ENCODE measurements at places on chromosomes 3 and 15. TPM values are rescaled to one million over a fixed set of nuclear protein-coding genes. Genes with fewer than 3 reads are reported as not detected.
A peak's percentile ranks its signal among the peaks of the same experiment; 100 is the strongest.

ZNF502 gene
- total RNA-seq = 1.5 TPM

BOC gene
- total RNA-seq = 0.66 TPM

RAB6B gene
- total RNA-seq = 0.19 TPM

DUOX1 gene
- total RNA-seq = 0.06 TPM

DNAJA4 gene
- total RNA-seq = 49.9 TPM

C3orf22 gene
- not detected for total RNA-seq

NRG4 gene
- total RNA-seq = not detected

PATL2 gene
- 38.5 TPM for total RNA-seq

SLITRK3 gene
- not detected for total RNA-seq

SCN5A gene
- total RNA-seq = 0.35 TPM

SPESP1 gene
- 1.1 TPM for total RNA-seq

DNA sequence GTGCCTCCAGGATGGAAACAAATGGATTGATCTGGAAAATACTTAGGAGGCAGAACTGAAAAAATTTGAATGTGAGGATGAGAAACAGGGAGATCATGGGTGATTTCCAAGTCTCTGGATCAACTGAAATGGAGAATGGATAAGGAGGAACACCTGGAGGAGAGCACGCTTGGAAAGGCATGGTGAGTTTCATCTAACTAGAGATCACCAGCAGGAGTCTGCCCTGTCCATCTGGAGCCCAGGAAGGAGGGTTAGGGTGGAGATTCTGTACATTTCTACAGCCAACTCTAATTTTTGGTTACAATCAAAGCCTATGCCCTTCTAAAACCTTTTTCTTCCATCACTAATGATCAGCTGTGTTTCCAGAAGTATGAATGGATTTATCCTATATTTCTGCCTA is 995.9 kb upstream of the CFAP20DC start:
- no peak for ATAC-seq

GRCh38 chr3:195153653-195154052 is 117.3 kb downstream of the XXYLT1 start:
- ATAC-seq = no peak

GRCh38 chr3:118505784-118506183 is 528.9 kb downstream of the IGSF11 start:
- no peak for ATAC-seq

DNA sequence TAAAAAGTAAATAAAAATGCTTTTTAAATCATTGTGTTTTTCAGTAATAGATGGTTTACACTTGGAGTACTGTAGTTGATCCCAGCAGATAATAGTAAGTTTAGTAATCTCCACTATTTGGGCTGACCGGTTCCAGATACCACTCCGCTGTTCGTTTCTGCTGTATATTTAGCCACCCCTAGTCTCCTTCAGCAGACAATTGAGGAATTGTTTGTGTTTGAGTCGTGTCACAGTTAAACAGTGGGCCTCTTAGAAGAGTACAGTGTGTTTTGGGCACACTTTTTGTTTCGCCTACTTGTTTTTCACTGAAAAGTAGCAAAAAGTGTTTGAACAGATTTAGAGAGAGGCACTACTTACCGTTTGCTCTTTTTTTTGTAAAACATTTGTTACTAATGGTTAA is 33.2 kb downstream of the PAK2 start:
- ATAC-seq = no peak

DNA sequence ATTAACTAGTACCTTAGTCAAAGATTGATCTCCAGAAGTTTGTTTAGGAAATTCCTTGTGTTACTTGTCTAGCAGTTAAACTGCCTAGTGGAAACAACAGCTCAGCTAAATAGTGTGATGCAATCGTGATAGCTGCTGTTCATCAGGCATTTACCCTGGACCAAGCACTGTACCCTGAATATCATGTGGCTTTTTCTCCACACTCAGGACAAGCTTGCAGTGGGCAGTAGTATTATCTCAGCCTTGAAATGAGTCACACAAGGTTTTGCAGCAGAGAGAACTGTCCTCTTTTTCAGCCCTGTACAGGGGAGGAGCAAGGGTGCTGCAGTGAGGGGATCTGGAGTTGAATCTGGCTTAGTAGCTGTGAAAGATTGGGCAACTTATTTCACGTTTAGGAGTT is 208.4 kb downstream of the TP63 start:
- no peak for ATAC-seq

- no peak for ATAC-seq
Observed at GRCh38 chr3:103112273-103112672, 677.5 kb downstream of the ZPLD1 start.

- no peak for ATAC-seq
Observed at GRCh38 chr3:59914251-59914650, 864.4 kb upstream of the CFAP20DC start.

GRCh38 chr15:69414701-69415167 is 585 bp downstream of the KIF23 start:
- ATAC-seq = peak; percentile 20

DNA sequence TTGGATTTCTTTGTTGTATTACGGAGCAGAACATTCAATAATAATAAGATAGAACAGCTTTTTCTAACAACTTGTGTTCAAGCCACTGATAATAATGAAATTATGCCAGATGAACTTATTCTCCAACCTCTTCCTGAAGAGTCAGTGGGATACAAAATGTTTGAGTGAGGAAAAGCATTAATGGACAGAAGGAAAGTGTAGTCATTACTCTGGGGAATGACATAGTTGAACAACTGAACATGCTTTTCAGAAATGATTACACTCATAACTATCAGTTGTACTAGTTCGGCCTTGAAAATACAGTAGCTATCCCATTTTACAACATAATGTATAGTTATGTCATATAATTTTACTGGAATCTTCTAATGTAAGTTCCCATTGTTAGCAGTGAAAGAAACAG is 55.9 kb downstream of the ALCAM start:
- ATAC-seq = no peak

DNA sequence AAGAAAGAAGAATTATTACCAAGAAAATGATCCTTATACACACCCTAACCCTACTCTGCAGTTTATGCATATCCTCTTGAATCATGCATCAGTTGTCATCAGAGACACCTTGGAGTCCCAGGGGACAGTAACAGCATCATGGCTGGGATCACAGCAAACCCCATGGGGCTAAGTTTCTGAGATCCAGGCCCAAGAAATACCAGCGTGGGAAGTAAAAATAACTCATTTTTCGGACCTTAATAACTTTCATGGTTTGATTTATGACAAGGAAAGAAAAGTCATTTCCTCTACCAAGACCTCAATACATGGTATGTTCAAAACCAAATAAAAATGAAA is 38.8 kb upstream of the B3GNT5 start:
- ATAC-seq = no peak

- peak; percentile 86 for ATAC-seq
Observed at GRCh38 chr15:70486451-70487386, 276.6 kb downstream of the UACA start.

DNA sequence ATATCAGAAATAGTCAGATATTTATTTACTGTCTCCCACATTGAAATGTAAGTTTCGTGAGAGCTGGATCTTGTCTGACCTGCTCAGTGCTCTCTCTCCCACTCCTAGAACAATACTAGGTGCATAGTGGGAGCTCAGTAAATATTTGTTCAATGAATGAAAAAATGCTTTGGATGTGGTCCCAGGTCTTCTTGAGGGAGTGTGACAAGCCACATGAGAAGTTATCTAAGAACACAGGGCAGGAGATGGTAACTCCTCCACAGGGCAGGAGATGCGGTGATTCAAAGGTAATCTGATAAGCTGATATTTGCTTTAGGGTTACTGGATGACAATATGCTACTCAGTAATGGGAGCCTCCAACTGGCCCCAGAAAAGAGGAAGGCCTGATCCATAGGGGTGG is 25.8 kb upstream of the PLA2G4E start:
- ATAC-seq = no peak

- no peak for ATAC-seq
Observed at GRCh38 chr15:95975212-95975611, 355.3 kb upstream of the NR2F2 start.

DNA sequence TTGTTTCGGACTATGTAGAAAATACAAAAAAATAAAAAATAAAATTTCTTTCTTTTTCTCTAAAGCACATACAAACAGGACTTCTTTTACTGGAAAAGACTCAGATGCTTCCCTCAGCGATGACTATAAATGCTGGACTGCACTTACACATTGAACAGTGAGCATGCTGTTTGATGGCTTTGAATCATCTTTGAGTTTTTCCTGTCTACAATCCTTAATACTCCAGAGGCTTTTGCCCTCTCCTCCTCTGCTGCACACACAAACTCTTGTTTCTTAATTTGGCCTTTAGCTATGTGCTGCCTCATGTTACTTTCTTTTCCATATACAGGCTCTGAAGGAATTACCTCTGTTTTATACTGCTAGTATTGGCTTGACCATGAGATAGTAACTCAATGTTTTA is 575.1 kb downstream of the EPHA3 start:
- ATAC-seq = no peak

- ATAC-seq = no peak
Observed at GRCh38 chr3:12509466-12509865, 25.2 kb downstream of the TSEN2 start.

DNA sequence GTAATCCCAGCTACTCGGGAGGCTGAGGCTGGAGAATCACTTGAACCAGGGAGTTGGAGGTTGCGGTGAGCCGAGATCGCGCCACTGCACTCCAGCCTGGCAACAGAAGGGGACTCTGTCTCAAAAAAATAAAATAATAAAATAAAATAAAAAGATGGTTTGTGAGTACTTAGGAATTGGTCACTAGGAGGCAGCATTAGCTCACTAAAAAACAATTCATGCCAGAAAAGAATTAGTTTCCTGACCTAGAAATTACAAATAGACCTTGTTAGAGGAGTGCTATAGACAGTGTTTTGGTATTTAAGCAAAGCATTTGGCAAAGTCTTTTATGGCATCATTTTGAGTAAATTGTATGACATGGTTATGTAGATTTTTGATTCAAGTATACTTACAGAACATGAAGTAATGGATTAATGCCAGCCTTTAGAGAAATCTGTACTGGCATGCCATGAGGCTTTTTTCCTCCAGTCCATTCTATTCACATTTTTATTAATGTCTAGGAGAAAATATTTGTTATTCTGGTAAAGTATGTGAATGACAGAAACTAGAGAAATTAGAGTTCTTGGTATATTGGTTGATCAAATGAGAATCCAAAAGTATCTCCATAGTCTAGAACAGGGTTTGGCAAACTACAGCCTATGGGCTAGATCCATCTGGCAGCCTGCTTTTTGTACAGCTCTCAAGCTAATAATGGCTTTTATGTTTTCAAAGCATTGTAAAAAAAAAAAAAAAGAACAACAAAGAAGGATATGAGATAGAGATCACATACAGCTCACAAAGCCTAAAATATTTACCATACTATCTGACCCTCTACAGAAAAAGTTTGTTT is 81.6 kb downstream of the LRRC49 start:
- ATAC-seq = no peak

- ATAC-seq = no peak
Observed at GRCh38 chr15:45701108-45701507, 66.3 kb downstream of the SQOR start.

DNA sequence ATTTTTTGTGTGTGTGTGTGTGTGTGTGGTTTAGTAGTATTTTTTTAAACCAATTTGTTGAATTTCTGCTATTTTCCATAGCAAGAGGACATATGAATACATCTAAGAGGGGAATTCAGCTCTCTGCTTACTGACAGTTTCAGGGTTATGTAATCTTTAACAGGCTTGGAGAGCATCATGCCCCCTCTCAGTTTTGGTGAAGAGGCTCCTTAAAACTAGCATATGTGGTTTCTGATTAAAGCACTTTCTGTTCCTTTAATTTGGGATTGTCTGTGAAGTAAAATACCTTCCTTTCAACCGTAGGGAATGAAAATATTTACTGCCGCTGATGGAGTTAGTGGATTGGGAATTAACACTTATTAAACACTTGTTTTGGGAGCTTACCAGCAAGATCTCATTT is 19.4 kb upstream of the NFKBIZ start:
- no peak for ATAC-seq

DNA sequence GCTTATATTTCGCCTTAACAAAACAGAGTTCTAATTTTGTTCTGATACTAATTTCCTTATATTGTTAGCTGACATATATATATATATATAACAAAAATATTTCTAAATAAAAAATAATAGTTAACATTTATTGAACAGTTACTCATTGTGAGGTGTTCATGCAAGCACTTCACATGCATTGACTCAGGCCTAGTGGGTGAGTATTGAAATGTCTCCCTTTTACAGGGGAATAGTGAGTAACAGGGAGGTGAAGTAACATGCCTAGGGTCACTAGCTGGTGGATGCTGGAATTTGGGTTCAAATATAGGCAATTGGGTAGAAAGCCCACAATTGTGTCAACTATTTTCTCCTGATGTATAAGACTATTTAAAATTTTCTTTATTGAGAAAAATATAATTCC is 102.6 kb upstream of the ZPLD1 start:
- no peak for ATAC-seq

DNA sequence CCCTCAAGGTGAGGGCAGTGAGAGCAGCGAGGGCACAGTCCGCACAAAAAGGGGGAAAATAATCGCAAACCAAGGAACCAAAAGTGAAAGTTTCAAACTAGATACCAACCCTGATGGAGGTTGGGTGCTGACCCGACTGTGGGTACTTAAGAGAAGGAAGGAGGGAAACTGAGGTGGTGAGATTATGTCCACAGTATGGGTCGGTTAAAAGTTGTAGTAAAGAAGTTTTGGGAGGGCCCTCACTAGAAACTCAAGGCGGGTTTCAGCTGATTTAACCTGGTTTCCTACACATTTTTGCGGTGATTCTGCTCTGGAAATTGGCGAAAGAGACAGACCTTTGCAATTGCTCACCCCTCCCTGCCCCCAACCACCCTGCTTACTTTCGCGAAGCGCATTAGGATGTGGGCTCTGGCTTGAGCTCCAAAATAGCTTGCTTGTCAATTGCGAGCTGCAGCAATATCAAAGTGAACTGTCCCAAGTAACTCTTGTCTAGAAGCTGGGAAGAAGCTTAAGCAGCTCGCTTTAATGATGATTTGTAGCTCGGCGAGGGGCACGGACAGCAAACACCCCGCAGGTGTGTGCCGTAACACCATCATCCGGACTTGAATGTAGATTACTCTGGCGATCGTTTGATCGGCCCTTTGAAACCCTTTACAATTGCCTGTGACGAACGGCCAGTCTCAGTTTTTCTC is 15.8 kb downstream of the SOX2 start:
- no peak for ATAC-seq

DNA sequence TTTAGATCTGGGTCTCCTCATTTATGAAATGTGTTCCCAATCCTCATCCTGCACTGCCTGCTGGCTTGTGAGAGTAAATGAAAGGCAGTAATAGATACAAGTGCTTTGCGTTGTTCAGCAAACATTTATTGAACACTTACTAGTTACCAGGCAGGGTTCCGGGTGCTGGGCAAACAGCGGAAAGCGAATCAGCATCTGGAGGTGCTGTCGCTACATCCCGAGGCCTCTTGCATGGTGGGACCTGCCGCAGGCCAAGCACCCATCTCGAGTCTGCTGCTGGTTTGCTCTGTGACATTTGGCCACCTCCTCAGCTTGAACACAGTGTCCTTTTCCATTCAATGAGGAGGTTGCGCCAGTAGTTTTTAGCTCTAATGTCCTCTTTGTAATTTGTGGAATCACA is 24.8 kb downstream of the TRAK1 start:
- no peak for ATAC-seq

- no peak for ATAC-seq
Observed at GRCh38 chr15:30046430-30046829, 36.3 kb upstream of the GOLGA8J start.

Measured in activated T-helper 17 cell treated with anti-CD3 and anti-CD28 coated beads, Interleukin-2, amount 50 U/mL, for 72 hours (primary cell).